ENCODE measurements at places on chromosomes 12 and 14.

GRCh38 chr12:113469949-113470743, 1.5 kb downstream of the LHX5 start:
- no peak for DNase-seq

GRCh38 chr12:61880186-61880585, 380.0 kb upstream of the USP15 start:
- no peak for DNase-seq

DNA sequence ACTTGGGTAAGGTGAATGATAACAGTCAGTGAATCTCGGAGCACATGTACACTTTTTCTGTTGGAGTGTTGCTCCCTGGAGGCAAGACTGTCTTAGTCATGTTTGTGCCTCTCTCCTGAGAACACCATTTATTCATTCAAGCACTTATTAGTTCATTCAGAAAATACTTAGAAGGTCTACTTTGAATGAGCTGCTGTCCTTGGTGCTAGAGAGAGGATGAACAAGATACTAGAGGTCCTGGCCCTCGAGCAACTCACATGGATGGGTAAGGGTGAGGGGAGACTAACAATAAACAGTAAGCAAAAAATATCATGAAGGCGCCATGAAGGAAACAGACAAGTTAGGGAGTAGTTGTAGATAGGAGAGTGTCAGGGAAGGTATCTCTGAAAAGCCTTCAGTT, 17.1 kb upstream of the SAMD4A start:
- no peak for DNase-seq

DNA sequence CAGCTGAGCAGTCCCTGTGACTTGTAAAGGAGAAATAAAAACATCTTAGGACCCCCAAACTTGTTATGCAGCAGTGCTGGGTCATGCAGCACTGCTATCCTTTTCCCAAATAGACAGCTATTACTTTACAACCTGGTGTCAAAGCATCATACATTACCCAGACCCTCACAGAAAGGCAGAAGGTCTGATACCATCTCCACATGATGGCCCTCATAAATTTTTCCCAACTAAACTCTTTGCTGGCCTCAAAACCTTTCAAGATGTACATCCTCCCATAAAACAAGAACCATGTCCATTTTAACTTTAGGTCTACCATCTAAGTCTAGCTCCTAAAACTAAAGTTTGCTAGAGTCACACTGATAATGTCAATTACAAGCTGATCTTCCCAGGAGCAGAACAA, 8.7 kb upstream of the RESF1 start:
- DNase-seq: no peak

DNA sequence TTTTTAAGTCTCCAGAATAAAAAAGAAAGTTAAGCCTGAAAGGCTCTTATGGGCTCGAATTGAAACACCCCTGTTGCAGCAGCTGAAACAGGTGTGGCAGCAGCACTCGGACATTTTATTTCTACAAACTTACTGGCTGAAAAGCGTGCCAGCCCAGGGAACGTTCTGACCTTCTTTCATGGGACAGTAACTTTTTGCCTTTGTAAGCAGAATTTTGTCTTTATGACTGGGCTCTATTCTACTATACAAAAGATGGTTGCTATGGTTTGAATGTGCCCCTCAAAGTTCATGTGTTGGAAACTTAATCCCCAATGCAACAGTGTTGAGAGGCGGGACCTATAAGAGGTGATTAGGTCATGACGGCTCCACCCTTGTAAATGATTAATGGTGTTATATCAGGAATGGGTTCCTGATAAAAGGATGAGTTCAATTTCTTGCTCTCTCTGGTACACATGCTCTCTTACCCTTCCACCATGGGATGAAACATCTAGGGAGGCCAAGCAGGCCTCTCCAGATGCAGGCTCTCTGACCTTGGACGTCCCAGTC, 52.7 kb downstream of the PELI2 start:
- no peak for DNase-seq

DNA sequence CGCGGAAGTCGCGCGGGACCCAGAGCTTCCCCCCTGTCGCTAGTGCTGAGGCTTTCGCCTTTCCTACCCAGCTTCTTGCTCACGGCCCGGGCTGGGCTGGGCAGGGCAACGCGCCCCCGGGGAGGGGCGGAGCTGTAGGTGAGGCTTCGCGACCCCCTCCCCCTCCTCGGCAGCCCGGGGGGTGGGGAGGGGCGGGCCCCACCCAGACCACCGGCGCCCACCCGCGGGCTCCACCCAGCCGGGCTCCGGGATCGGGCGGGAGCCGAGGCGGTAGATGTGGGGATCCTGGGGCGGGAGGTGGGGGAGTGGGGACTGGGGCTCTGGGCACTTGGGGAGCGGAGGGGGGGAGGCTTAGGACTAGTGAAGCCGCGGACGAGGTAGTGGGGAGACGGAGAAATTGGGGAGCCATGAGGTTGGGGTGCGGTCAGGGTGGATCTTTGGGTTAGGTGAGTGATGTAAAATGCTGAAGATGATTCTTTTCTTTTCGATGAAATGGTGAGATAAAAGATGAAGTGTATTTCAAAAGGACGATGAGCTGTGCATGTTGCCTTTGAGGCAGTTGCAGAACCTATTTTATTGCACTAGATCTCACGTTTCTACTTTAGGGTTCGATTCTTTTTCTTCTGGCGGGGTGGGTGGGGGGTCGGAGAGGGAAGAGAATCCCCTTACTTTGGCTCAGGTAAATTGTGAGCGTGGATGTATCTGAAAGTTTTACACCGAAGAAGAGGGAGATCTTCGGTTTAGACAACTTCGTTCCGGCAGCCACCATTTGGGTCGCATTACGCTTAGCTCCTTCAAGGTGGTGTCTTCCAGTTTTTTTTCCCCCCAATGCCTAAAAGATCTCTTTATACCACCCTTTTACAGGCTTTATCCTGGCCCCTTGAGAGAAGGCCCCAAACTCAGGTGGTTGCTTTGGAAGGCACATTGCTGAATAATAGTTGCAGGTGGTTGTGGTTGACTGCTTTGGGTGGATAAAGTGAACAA, 619 bp downstream of the ERC1 start:
- peak; percentile 41 for DNase-seq

- DNase-seq: no peak
These were observed 14.3 kb upstream of the TMEM229B start for GRCh38 chr14:67502867-67503266.

- DNase-seq: no peak
These were observed 300.5 kb downstream of the CACNA1C start for GRCh38 chr12:2353281-2353680.

DNA sequence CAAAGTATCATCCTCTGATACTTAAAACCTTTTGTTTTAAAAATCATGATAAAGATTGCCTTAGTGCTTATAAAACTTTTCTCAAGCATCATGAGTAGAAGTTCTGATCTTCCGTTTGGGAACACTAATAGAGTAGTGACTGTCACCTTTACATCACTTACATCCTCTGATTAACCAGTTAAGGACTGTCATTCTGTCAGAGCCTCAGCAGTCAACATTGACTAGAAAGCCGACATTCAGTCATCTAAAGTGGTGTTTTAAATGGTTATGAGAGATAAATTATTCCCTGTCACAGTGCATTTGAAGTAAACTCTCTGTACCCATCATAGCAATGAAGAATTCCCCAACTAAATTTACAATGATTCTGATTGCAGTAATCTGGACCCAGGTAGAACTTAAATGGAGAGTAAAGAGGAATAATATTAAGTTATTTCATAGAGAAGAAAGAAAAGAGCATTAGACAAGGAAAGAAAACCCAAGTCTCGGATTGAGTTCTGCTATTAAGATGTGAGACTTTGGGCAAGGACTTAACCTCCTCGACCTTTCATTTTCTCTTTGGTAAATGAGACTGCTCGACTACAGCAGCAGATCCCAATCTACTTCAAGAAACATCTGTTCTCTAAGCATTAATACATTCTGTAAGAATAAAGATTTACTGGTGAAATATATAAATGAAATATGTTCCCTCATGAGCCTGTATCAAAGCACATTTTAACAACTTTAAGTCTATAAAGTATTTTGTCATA, 563.9 kb upstream of the LMO3 start:
- DNase-seq: no peak

DNA sequence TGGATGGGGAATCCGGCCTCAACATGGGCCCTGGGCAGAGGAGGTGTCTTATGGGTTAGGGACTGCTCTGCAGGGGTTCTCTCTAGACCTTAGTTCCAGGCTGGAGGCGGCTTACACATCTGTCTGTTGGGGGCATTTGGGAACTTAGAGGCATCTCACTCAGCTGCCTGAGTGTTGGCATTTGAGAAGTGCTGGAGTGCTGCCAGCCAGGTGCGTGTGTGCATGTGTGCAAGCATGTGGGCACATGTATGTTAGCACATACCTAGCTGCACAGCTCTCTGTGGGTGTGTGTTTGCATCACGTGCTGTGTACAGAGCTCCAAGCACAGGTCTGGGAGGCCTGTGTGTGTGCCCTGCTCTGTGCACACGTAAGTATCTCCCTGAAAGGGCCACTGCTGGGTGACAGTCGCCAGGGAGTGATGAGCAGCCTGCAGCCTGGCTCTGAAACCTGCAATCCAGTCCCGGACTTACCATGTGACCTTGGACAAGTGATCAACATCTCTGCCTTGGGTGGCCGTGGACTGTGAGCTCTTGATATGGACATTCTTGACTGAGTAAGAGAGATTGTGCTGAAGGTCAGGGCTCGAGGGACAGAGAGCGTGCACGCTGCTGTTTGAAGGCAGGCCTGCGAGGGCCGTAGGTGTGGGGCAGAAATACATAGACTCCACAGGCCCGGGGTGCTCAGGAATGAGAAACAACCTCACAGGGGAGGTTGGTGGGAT, 5.2 kb downstream of the LRTM2 start:
- DNase-seq: no peak

- DNase-seq: no peak
These were observed 7.8 kb downstream of the AKT1 start for GRCh38 chr14:104787736-104788135.

DNA sequence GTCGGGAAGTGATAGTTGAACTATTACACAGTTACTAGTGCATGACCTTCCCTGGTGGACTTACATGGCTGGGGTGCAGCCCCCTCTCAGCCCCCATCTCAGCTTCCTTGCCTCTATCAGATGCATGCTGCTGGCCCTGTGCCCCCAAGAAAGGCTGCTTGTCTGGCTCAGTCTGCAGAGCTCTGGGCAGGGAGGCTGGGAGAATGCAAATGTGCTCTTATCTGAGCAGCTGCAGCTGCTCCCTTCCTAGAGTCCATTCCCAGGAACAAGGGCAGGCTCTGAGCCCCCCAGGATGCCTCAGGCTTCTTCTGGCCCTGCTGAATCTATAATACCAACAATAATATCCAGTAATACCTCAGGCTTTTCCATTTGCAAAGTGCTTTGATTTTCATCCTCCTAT, 218.1 kb upstream of the SRRM4 start:
- no peak for DNase-seq

DNA sequence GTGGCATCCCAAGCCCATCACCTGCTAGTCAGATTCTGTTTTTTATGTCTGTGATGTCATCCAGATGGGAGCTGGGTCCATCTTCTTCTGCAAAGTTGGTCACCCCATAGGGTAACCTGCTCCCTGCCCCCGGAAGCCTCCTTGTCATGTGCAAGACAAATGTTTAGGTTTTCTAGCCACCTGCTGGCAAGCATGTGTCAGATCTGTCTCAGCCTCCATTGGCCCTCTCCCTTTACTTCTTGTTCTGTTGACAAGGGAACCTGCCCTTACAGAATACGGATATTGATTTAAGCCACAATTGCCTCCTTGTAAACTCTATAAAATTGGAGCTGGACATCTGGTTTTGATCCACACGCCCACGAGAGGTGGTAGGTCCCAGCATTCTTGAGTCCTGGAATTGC, 7.5 kb downstream of the NTF3 start:
- no peak for DNase-seq

Measured in activated CD8-positive, alpha-beta T cell treated with anti-CD3 and anti-CD28 coated beads for 36 hours (primary cell).